ENCODE measurements at places on chromosomes 3 and 15. TPM values are rescaled to one million over a fixed set of nuclear protein-coding genes. Genes with fewer than 3 reads are reported as not detected.
A peak's percentile ranks its signal among the peaks of the same experiment; 100 is the strongest.

Gene ZNF80
- total RNA-seq = 0.16 TPM

Gene TMIE
- 0.92 TPM for total RNA-seq

Gene IGF2BP2
- total RNA-seq = 0.25 TPM

DNA sequence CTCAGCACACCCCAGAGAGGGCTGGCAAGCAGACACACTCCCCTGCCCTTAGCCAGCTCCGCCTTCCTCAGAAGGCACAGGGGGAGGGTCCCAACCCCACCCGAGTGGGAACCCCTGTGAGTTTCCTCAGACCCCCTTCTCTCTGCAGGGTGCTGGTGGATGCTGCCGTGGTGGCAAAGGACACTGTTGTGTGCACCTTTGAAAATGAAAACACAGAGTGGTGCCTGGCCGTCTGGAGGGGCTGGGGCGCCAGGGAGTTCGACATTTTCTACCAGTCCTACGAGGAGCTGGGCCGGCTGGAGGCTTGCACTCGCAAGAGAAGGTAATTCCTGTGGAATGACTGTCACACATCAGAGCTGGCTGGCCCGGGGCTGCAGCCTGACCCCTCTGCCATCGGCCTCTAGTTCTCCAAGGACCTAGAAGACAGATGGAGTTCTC lies 149.4 kb downstream of the LRRK1 start:
- DNase-seq = no peak

DNA sequence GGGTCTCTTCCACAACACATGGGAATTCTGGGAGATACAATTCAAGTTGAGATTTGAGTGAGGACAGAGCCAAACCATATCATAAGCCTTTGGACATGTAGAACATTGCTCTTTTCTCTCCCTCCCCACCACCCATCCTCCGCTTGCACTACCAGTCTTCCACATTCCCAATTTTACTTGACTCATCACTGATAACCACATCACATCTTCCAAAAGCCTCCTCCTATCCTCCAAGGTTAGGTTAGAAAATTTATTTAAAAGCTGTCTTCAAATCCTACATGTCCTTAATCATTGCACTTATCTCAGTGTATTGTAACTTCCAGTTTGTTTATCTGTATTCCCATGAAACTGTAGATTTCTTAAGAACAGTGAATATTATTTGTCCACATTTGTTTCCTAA lies 10.4 kb downstream of the ZBED2 start:
- no peak for DNase-seq

DNA sequence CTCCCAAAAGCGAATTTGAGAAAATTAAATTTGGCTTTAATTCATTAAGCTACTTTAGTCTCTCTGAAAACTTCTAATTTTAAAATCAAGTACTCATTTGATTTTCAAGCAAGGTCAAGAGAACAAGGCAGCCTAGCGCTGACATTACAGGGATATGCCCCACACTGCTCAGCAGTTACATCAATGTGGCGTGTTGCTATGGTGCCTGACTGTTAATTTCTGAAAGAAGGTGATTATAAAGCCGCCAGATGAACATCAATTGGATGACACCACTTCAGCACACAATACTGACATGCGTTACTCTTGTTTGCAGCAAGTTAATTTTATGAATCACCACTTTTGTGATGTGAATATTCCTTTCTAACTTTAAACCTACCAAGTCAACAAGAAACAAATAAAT lies 284.4 kb downstream of the FOXP1 start:
- DNase-seq = peak; percentile 17

DNA sequence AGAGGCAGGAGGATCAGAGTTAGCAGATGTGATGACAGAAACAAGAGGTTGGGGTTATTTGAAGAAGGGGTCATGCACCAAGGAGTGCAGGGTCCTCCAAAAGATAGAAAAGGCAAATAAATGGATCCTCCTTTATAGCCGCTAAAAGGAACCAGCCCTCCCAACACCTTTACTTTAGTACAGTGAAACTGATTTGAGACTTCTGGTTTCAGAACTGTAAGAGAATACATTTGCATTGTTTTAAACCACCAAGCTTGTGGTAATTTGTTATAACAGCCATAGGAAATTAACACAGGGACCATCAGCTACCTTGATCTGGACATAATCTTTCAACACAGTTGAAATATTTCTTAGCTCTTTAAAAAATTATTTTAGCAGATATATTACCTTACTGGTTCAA lies 166.6 kb downstream of the TIGIT start:
- DNase-seq = no peak

GRCh38 chr3:124887177-124887931 lies at the start of gene ITGB5:
Gene ITGB5 (minus strand): TSS chr3:124887365. CDS start chr3:124887000, 365 bp downstream.
- DNase-seq = no peak

GRCh38 chr15:98592136-98592535 lies 56.2 kb upstream of the IGF1R start:
- DNase-seq = no peak

- no peak for DNase-seq
Measured at GRCh38 chr3:184171562-184171961, 3.1 kb upstream of the AP2M1 start.

Data from CD4-positive, alpha-beta T cell (primary cell).